ENCODE measurements at places on chromosomes 1 and 21.

DNA sequence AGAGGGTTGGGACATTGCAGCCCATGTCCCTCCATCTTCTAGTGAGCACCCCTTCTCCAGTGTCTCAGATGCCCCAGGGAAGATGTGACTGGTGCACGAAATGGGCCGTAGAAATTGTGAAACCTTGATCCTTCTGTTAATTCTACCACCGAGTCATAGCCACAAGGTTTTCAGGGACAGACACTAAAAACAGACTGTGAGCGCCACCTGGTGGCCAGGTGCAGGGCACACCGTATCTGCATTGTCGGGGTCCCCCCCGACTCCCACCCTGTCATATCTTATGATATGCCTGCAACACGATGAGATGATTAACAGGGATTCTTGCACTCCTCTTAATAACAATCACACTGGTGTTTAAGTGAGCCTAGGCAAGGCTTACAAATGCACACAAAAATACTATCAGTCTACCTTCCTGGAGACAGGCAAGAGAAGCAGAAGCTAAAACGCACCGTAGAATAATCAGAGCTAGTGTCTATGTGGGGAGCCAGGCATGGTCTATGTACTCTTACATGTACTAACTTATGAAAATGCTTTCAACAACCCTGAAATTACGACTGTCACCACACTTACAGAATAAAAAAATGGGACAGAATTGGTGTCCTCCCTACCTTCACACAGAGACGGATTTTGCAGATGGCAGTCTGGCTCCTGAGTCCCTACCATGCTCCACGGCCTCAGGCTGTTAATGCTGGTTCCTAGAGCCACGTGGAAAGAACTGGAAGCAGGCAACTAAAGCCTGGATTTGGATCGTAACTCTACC is 57.9 kb downstream of the FHAD1 start:
- no peak for DNase-seq

GRCh38 chr1:209674957-209675564 is at the start of gene G0S2:
Gene G0S2 (plus strand): TSS chr1:209675412. CDS start chr1:209675685, 273 bp downstream.
- DNase-seq = no peak

DNA sequence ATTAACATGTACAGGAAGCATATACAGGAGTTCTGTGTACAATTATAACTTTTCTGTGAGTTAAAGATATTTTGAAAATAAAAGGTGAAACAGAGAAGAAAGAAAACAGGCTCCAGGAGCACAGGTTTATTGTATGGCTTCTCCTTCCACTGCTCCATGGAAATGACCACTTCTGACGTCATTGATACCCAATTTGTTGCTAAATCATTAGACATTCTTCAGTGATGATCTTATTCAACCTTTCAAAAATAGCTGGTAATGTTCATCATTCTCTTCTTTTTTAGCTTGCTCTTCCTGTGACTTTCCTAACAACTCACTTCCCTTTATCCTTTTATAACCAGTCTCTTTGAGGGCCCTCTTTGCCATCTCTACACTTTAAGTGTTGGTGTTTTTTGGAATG is 77.8 kb downstream of the KCNK2 start:
- no peak for DNase-seq

- DNase-seq = no peak
These were observed 150.0 kb upstream of the ADGRL2 start for GRCh38 chr1:81650776-81651175.

GRCh38 chr1:16189921-16190621 is 22.4 kb downstream of the ARHGEF19 start:
- no peak for DNase-seq

GRCh38 chr1:56437959-56438358 is 141.4 kb downstream of the PLPP3 start:
- no peak for DNase-seq

- DNase-seq = no peak
These were observed 52.4 kb upstream of the USP1 start for GRCh38 chr1:62384276-62385005.

GRCh38 chr1:168957818-168958217 is 148.7 kb upstream of the ATP1B1 start:
- DNase-seq = no peak

DNA sequence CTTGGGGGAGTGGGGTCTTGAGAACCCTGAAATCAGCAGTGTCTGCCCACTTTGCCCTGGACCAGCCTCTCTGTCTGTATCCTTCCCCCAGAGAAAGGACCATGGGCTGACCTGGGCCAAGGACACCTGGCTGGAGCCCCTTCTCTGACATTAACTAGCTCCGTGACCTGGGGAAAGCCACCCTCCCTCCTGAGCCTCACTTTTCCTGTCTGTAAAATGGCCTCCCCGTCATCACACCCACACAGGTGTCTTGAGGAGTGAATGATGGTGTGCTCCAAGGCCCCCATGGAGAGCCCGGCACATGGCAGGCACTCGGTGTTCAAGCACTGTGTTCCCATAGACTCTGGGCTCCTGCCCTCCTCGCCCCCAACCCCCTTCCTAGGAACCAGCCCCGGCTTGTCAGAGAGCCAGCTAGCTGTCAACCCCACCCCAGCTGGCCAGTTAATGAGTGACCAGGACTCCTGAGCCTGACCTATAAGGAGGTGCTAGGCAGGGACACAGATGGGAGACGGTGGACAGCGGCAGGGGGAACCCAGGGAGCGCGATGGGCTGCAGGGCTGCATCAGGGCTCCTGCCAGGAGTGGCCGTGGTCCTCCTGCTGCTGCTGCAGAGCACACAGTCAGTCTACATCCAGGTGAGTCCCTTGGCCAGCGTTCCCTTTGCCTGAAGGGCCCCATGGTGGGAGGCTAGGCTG is at the start of gene GUCA2B:
Gene GUCA2B, plus strand, starts transcription at position 504 of the 694 bp plus-strand sequence. Its CDS starts 41 bp downstream, at position 545.
- no peak for DNase-seq

DNA sequence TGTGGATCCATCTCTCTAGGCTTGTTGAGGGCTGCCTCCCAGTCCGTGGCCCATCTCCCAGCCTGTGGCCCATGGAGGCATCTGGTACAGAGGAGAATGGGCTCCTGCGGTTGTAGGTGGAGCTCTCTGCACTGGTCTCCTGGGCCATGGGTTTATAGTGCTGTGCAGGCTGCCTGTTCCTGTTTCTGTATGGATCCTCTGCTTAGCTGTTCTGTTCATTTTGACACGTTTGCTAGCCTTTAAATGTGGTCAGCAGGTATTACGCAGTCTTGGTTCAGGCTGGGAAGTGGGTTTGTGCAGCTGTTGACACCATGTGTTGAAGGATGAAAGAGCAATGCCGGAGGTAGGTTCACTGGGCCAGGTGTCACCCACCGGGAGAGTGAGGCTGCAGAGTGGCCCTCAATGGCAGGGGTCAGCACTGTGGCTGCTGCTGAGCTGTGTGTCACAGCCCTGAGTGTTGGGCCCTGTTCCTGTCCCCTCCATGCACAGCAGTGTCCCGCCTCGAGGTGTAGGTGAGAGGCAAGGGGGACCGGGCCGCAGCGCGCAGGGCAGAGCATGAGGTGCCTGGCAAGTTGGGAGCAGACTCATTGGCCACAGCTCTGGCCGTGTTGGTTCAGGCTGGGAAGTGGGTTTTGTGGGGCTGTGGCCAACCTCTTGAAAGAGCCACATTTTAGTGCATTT is 39.0 kb downstream of the SNAP47 start:
- DNase-seq = no peak

GRCh38 chr1:203465146-203465798 is 10.3 kb upstream of the PRELP start:
- DNase-seq = no peak

DNA sequence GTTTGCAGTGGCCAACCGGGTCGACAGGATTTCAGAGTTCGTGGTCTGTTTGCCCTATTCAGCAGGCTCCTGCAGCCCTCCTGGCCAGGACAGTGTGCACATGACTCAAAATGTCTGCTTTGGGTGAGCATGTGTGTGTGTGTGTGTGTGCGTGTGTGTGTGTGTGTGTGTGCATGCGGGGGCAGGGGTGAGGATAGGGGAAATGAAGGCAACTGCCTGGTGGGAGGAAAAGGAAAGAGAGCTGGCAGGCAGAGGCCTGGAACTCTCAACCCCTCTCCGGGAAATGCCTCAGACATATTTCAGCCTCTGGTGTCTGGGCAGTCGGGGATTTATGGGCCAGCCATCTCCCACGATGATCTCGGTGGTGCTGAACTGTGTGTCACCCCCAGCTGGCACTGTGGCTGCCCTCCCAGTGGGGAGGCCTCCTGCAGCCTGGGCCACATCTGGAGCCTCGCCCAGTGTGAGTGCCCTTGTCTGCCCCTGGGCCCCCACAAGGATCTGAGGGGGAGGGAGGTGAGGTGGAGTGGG is 15.2 kb downstream of the CDCP2 start:
- no peak for DNase-seq

Data from thoracic aorta (tissue), 2 donors.